ENCODE measurements at places on chromosomes 7 and 10.
A peak's percentile ranks its signal among the peaks of the same experiment; 100 is the strongest.

DNA sequence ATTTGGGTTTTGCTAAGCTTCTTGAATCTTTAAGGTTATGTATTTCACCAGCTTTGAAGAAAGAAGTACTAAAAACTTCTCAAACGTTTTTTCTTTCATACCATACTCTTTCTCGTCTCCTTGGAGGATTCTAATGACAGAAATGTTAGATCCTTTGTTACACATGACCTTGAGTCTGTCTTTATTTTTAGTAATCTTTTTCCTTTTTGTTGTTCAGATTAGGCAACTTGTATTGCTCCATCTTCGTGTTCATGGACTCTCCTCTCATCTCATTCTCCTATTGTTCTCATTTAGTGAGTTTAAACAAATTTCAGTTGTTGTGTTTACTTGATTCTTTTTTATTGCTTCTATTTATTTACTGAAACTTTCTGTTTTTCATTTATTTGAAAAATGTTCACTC is 73.7 kb downstream of the WDFY4 start:
- DNase-seq: no peak

GRCh38 chr7:137204246-137204645 is 139.3 kb downstream of the PTN start:
- DNase-seq: no peak

- no peak for DNase-seq
Observed at GRCh38 chr7:87218796-87219544, 562 bp downstream of the TMEM243 start.

DNA sequence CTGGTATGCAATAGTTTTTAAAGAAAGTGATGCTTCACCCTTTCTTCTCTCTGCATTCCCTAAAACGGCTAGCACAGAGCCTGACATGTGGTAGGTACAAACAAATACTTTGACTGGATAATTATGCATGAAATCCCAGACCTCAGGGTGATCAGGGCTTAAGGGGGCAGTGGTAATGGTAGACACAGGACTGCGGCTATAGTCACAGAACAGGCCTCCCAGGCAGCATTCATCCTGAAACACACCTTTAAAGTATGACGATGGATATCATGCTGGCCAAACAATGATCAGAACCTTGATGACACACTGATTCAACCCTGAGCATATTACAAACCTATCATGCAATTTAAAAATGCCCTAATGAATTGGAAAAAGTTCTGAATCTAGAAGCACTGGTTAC is 110.8 kb downstream of the PIP4K2A start:
- no peak for DNase-seq

GRCh38 chr10:30671026-30671616 is 41.6 kb upstream of the LYZL2 start:
- DNase-seq: peak; percentile 63

GRCh38 chr10:42836771-42837468 is 54.3 kb downstream of the BMS1 start:
- no peak for DNase-seq

DNA sequence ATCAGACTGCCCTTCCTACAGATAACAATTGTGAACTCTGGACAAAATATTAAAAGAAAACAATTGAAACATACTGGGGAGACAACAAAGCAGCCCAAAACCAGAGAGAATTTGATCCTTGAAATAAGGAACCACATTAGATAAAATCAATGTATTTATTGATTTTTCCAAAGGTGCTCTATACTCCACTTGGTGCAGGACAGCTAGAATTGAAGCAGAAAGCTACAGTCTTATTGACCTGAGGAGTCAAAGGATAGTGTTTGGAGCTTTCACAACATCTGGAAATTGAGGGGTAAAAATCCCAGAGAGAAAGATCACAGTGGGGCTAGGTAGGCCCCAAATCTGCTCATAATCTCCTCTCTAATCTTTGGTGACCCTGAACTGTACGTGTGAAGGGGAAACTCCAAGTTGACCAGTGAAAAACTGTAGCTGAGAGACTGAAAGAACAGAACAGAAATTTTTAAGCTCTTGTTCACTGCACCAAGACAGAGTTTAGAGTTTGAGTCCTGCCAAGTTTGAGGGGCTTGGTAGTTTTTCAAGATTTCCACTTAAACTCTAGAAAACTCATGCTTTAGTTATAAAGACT is 70.2 kb downstream of the SAMD9 start:
- DNase-seq: no peak

- DNase-seq: no peak
Observed at GRCh38 chr10:14380746-14381145, 50.0 kb upstream of the FRMD4A start.

- no peak for DNase-seq
Observed at GRCh38 chr7:79506481-79506880, 53.0 kb upstream of the MAGI2 start.

DNA sequence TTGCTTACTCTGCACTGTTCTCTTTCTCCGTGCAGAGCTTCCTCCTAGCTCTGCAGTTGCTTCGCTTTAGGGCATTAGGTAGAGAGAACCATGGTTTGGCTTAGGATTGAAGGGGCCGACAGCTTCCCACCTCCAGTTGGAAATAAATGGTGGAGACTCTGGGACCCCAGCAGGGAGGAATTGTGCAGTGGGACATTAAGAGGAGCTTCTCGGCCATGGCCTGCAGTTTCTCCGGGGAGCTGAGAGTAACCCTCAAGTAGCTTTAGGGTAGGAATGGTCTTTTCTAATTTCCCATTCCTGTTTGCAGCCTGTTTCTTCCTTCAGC is 1.2 kb downstream of the SUFU start:
- no peak for DNase-seq

- peak; percentile 66 for DNase-seq
Observed at GRCh38 chr10:69646185-69647060, 16.4 kb downstream of the FAM241B start.

DNA sequence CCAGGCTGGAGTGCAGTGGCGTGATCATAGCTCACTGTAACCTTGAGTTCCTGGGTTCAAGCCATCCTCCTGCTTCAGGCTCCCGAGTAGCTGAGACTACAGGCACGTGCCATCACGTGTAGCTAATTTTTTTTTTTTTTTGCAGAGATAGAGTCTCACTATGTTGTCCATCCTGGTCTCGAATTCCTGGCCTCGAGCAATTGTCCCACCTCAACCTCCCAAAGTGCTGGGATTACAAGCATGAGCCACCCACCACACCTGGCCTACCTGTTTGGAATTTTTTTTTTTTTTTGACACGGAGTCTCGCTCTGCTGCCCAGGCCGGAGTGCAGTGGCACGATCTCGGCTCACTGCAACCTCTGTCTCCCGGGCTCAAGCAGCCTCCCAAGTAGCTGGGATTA is 117.1 kb upstream of the PARD3 start:
- no peak for DNase-seq

DNA sequence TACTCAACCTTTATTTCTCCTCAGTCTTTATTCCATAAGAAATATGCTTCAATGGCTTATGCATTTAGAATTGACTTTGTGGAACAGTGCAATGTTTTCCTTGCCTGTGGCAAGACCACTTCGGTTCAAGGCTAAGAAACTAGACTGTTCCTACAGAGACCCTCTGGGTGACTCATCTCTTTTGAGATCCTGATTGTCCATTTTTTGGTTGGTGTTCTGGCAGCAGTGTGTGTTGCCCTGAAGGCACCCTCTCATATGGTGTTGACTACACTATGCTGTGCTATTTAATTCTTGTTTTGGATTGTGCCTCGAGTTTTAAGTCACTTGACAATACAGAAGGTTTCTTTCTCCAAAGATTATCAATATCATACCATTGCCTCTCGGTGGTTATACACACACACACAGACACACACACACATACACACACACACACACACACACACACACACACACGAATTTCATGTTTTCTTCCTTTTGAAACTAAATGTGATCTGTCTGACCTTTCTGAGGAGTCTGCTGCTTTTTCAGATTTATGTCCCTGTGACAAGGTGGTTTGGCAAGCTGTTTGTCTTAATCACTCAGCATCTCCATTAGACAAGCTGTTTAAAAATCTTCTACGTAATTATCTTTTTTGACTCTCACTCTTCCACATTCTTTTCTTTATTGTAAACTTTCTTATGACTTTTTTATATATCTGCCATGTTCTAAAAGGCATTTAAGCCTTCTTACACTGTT is 187.2 kb downstream of the VTI1A start:
- DNase-seq: no peak

- no peak for DNase-seq
Observed at GRCh38 chr10:84497978-84498377, 169.6 kb downstream of the CCSER2 start.

- no peak for DNase-seq
Observed at GRCh38 chr7:110784749-110785148, 306.2 kb upstream of the LRRN3 start.

- DNase-seq: no peak
Observed at GRCh38 chr7:446289-446935, 73.2 kb downstream of the PDGFA start.

DNA sequence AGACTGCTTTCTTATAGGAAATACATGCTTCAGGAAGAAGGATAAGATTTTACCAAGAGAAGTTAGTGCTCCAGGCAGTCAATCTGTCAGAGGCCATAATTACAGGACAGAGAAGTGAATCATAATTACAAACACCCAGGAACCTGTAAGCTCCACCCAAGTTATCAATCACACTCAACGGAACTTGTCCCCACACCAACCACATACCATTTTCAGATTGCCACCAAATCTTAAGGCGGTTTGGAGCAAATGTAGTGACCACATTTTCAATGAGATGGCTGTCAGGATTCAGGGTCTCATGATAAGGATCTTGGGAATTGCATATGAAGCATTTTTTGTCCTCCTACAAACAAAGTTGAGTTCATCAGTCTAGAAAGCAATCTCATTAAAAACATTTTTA is 4.8 kb downstream of the LAMB1 start:
- DNase-seq: no peak

GRCh38 chr10:78806681-78807221 is 262.0 kb upstream of the ZMIZ1 start:
- peak; percentile 74 for DNase-seq

- DNase-seq: no peak
Observed at GRCh38 chr7:8058852-8059251, 90.3 kb downstream of the GLCCI1 start.

- no peak for DNase-seq
Observed at GRCh38 chr10:20990604-20991003, 93.5 kb upstream of the NEBL start.

DNA sequence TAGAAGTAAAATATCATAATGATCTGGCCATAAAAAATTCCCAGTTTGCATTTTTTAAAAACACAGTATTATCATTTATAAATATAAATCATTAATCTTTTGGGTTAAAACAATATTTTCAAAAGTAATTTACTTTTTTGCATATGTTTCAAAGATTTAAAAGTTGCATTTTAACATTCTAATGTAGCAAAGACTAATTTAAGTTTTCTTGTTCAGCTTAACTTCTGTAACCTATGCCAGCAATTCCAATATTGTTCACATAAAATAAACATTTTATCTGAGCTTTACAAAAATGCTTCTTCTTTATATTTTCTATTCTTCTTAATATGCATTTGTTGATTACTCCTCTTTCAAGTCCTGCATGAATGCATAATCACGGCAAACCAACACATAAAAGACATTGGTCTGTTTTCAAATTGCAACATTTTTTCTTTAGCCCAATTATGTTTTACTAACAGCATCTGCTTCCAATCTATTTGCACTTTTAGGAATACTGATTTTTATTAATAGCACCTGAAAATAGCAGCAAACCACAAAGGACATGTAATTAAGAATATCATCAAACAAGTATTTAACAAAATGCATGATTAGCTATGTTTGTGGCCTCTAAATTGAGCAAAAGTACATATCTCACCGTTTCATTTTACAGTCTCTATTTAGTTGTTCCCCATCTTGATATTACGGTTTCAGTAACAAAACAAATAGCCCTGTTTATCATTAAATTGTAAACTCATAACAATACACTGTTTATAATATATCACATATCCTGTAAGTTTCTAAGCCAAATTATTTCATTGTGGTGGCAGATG is 286.9 kb upstream of the NFE2L3 start:
- DNase-seq: no peak

DNA sequence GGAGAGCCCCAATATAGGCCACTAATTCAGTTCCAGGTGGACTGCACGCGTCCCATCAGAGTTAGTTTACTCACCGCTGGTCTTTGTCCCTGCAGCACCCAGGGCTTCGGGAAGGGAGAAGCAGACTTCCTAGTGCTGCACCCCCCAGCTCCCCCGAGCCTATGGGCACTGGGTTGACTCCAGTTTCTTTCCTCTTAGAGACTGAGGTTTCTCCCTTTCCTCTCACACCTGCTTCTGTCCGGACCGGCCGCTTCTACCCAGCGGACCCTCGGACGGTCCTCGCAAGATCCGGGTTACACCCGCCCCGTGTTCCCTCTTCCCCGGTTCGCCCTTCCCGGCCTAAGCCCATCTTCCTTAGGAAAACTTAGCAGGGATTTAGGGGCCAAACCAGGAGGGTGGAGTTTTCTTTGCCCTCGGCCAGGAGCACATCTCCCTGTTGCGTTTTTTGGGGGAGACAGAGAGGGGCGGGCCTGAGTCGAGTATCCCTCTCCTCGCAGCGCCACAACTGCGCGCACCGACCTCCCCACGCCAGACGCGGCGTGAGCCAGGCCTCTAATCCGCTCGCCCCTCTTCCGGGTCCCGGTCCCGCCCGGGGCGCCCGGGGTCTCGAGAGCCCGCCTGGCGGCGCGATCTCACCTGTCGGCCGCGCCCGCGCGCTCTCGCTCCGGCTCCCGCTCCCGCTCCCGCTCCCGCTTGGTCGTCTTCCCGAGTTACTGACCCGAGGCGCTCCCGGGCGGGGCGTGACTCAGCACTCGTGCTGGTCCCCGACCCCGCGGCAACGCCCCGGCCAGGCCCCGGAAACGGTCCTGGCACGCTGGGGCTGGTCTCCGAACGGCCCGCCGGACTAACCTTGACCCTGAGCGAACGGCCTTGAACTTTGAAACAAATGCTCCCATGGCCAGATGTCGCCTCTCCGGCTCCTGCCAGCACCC is at the start of gene AIFM2:
Gene AIFM2 (minus strand): TSS at position 728 of the 932 bp plus-strand sequence. CDS start 8,741 bp downstream, outside the sequence.
- no peak for DNase-seq

GRCh38 chr7:48301201-48301600 is 129.9 kb downstream of the ABCA13 start:
- DNase-seq: no peak

DNA sequence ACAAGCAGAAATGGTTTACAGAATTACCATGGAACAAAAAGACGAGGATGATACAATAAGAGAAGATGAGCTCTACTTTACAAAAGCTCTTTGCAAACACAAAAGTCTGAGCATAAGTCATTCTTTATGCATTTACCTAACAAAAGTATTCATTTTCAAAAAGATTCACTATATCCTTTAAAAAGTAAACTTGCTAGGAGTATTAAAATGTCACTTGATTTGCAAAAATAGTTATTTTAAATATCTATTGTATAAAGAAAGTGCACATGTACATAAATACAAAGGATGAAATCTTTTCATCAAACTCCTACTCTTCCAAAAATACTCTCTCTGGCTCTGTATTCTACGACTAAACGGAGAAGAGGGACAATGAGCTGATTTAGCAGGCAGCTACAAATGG is 146.4 kb upstream of the STEAP1 start:
- DNase-seq: no peak

GRCh38 chr10:110065269-110065668 is 57.5 kb downstream of the ADD3 start:
- DNase-seq: no peak

GRCh38 chr10:14056610-14057332 is 274.0 kb downstream of the FRMD4A start:
- no peak for DNase-seq
